ENCODE measurements at places on chromosomes 1 and 21.

- peak; percentile 14 for DNase-seq
Measured at GRCh38 chr1:6646499-6647148, 22.0 kb downstream of the THAP3 start.

- DNase-seq: no peak
Measured at GRCh38 chr21:45354970-45355369, 50.0 kb upstream of the COL18A1 start.

DNA sequence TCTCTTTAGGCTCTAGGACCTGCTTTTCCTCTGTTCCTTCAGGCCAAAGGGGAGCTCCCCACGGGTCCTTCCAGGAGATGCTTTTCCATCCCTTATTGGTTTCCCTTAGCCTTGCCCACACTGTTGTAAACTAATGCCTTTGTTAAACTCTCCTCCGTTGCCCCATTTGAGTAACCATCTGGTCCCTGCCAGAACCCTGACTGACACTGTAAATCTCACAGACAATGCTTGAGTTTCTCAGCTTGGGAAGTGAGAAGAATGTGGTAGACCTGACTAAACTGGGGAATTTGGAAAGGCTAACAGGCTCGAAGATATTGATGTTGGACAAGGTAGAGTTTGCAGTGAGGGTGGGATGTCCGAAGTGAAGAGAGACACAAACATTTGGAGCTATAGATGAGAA is 11.4 kb downstream of the AKNAD1 start:
- no peak for DNase-seq

- no peak for DNase-seq
Measured at GRCh38 chr1:3551711-3552110, 59.6 kb downstream of the MEGF6 start.

DNA sequence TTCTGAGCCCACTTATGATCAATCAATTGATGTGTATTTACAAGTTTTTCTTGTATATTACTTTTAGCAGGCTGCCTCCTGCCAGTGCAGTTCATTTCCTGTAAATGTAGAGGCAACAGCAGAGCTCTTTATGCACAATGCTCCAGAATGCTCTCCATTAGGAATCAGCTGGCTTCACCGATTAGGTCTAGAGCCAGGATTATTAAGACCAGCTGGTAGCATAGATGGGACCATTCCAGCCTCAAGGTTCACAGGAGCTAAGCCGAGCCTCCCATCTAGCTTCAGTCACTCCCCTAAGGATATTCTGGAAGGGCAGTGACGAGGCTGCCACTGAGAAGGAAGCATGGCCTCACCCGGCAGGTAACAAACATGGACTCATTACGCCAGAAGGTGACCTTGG is 36.8 kb downstream of the DHRS3 start:
- DNase-seq: no peak

DNA sequence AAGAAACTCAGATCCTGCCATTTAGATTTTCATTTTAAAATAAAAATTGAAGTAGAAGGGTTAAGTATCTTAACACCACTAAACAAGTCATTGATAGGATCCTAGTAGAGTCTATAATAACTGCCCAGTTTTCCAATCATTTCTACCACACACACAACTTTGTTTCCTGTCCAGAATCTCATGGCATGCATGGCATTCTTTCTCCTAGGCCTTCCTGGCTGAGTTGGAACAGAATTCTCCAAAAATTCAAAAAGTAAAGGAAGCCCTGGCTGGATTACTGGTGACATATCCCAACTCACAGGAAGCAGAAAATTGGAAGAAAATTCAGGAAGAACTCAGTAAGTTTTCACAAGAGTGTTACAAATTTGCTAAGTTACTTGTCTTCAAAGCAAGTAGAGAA is 111.4 kb upstream of the BMP8A start:
- no peak for DNase-seq

- no peak for DNase-seq
Measured at GRCh38 chr1:230760360-230760827, 13.2 kb downstream of the CAPN9 start.
